ENCODE measurements at places on chromosomes 12 and 14.

DNA sequence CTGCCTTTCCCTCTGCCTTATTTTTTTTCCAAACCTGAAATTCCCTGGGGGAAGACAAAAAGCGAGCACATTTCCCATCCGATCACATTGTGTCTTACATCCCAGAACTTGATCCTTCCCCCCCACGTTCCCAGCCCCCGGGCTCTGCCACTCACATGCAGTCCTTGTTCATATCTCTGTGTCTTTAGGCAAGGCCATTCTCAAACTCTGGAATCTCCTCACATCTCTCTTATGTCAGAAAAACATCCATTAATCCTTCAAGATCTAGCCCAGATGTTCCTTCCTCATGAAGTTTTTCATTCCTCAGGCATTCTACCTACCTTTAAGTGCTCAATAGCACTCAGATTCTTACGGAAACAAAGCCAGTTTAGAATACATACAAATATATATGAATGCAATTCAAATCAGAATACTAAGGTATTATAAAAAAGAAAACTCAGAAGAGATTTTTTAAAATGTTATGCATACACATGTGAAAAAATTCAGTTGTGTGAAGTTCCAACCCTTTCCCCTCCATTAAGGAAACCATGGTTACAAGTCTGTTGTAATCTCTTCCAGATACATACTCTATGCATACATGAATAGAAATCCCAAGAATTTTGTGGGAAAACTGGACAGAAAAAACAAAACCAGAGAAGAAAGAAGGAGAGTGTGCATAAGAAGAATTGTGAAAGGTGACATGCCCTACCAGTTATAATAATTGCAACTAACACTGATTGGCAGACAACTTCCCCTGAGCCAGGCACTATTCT, 120.3 kb downstream of the SLC38A1 start:
- DNase-seq: no peak

- no peak for DNase-seq
Observed at GRCh38 chr12:10900972-10901371, 8.4 kb downstream of the TAS2R13 start.

DNA sequence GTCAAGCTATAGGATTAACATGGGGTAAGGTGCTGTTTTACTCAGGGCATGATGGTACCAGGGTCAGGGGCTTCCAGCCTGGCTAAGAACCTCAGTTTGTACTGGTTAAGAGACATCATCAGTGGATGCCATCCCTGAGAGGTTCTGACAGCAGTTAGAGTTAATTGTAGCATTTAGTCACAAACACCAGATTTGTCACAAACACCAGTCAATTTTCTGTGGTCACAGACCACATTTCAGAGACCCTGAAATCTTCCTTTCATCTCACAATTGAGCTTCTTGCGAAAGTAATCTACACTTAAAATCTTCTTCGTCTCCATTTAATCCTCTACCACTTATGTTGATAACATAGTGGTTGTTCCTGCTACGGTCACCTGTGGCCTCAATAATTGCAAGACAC, 143.0 kb upstream of the EGLN3 start:
- DNase-seq: no peak

DNA sequence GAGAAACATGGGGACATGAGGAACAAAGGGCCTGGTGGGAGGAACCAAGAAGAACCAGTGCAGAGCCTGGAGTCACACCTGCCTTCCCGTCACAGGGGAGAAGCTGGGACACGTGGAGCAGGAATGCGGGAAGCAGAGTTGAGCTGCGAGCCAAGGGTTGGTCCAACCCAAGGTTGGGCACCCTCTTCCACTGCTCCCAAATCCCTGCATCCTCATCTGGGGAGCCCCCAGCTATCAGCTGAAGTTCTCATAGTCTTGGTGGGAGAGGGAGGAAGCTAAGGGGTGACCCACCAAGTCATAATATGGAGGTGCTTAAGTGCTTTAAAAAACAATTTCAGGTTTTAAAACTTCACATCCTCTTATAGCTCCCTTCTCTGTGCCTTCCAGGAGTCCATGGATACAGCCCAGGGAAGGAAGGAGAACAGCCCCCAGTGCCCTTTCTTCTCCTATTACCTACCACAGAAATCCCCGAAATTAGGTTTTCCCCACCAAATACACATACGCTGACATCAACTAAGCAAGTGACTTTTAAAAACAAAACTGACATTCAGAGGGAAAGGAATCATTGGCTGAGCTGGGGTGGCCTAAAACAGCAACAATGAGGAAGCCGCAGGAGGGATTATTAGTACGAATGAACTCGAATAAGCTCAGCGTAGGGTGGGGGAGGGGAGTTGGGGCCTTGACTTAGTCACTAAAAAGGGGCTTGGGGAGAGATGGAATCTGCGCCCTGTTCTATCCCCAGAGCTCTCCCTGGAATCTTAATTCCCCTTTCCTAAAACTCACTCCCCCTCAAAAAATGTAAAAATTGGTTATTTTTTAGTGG, 4.5 kb downstream of the MYL6 start:
- DNase-seq: no peak

GRCh38 chr14:42869681-42870080, 1263.0 kb downstream of the LRFN5 start:
- no peak for DNase-seq

DNA sequence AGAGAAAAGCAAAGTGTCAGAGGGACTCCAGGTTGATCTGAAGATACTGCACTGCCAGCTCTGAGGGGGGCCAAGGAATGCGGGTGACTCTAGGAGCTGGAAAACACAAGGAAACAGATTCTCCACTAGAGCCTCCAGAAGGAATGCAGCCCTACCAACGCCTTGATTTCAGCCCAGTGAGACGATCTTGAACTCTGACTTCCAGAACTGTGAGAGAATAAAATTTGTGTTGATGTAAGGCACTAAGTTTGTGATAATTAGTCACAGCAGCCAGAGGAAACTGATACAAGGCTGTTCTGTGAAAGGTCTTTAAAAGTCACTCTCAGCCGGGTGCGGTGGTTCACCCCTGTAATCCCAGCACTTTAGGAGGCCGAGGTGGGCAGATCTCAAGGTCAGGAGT, 34.2 kb downstream of the CKAP4 start:
- DNase-seq: no peak

DNA sequence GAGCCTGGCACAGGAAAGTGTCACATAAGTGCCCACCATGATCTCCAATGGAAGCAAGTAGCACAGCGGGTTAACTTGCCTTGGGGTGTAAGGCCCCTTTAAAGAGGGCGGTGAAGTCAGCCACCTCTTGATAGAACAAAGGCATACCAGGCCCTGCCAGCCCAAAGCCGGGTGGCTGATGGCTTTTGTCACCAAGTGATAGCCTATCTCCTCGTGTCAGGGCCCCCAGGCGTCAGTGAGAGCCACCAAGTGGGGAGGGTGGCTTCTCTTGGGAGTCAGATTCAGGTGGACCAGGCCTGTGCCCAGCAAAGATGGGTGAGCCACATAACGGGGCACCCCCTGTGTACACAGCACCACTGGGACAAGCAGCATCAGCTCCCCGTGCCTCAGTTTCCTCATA, 8.3 kb upstream of the MYL2 start:
- no peak for DNase-seq

DNA sequence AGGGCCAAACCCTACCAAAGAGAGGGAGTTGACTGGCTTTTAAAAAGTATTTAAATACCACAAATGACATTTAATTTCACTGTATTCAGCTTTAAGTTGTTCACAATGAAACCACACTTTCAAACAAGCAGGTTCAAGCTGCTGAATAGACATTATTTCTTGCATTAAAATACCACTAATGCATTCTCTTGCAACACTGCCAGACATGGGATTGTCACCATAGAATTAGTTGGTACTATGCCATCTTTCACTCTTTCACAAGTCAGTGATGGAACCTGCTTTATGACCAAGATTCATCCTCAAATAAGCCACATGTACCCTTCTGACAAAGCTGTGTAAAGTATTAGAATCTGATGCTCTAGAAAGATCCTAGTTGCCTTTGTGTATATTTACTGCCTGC, 239.4 kb downstream of the PAWR start:
- no peak for DNase-seq

DNA sequence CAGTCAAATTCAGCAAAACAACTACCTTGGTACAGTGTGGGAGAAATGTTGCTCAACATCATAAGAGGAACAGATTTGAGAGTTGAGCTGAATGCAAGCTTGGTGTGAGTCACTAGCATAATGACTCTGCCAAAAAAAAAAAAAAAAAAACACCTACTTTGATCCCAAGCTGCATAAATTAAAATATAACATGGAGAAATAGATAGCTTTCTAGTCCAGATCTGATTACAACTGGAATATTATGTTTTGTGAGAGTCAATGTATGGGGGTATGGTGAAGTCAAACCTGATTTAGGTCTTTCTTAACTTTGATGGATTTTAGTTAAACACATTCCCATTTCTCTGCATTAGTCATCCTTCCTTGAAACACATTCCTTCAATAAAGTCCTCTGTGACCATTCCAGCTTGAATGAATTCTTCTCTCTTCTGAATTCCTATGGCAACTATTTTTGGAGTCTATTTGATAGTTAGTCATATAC, 188.1 kb downstream of the SLC5A8 start:
- no peak for DNase-seq

DNA sequence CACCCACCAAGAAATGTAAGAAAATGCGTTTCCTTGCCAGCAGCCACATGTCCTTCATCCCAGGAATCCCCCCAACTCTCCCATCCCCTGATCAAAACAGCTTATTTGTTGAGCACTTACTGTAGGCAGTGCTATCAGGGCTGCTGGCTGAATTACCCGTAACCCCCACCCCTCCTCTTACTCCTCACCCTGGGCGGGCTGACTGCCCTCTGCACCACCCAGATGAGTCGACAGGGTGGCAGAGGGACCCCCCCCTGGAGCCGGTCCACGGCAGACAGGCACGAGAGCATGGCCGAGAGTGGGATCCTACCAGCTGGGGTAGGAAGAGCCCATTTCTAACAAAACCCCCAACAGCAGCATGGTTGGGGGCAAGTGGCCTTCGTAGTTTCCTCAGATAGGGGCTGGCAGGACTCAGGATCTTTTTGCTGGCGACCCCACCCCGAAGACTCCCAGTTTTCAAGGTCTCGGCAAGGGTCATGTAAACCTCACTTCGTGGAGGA, 1.1 kb upstream of the RHOF start:
- no peak for DNase-seq

Data from CD4-positive, alpha-beta T cell treated with Interleukin-21 for 1 hour (primary cell).